ENCODE measurements at places on chromosomes 4 and X.

- DNase-seq, result no peak
Observed at GRCh38 chr4:53682196-53682595, 90.9 kb upstream of the LNX1 start.

GRCh38 chr4:164441109-164441508 is 312.8 kb upstream of the SMIM31 start:
- DNase-seq, result no peak

GRCh38 chrX:135581496-135581895 is 61.0 kb downstream of the INTS6L start:
- peak; percentile 32 for DNase-seq

DNA sequence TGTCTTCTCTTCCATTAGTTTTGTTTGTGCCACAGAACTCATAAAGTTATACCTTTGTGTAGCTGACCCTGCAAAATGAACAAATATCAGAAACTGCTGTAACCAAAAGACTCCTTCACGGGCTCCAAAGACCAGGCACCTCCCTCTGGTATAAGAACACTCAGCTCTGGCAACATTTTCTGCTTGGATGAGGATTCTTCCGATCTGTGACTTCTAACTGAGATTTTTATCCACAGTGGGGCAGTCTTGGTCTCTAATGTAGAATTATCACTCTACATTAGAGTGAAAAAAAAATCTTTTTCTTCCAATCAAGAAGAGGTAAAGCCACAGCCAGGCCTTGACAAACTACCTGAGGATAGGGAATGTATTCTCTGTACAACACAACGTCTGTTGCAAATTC is 38.5 kb upstream of the PRSS48 start:
- DNase-seq, result no peak

- no peak for DNase-seq
Observed at GRCh38 chrX:40719731-40720130, 15.6 kb downstream of the MED14 start.

- no peak for DNase-seq
Observed at GRCh38 chr4:36206012-36206411, 38.3 kb downstream of the ARAP2 start.
